Neural progenitor cell (in vitro differentiated cells): ENCODE measurements at places on chromosomes 2 and 18. TPM values are rescaled to one million over a fixed set of nuclear protein-coding genes. Genes with fewer than 3 reads are reported as not detected.
A peak's percentile ranks its signal among the peaks of the same experiment; 100 is the strongest.

Gene RAPGEF4
- total RNA-seq = 1.1 and 1.8 TPM in 2 replicates

Gene RFX8
- total RNA-seq = 0.12 and 0.37 TPM in 2 replicates

Gene MC2R
- not detected in 2 replicates for total RNA-seq

Gene CGREF1
- 2.1 and 3.0 TPM in 2 replicates for total RNA-seq

DNA sequence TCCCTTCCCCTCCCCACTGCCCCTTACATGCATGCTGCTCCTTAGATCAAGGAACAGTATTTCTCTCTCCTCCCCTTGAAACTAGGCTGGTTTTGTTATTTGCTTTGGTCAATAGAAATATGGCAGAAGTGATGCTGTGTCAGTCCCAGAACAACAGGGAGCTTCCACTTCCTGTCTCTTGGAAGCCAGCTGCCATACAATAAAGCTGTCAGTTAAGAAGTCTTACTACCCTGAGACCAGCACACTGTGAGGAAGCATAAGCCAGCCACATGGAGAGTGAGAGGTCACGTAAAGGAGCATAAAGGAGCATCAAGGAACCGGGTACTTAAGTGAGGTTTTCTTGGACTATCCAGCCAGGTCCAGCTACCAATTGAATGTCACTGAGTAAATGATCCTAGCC lies 126.6 kb downstream of the NOL4 start:
- peak; percentile 9 for DNase-seq

GRCh38 chr2:146193619-146194018 lies 1651.2 kb upstream of the ACVR2A start:
- no peak for DNase-seq

GRCh38 chr18:31498574-31499524 lies 872 bp downstream of the DSG2 start:
- DNase-seq = peak; percentile 6

DNA sequence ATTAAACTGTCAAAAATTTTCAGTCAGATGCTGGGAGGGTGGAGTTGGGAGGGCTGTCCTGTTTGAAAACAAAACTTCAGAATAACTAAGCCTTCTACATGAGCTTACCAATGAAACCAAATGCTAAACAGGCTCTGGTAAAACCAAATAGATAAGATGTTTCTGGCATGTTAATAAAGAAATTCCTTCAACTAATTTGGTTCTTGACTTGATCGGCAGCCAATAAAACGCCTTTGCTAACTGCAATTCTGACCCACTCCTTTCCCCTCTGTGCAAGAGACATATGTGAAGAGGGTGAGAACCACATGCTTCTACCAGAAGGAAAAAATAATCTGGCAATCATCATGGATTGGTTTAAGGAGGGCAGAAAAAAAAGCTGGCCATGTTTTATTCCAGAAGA lies 20.9 kb downstream of the MAP4K3 start:
- DNase-seq = no peak

DNA sequence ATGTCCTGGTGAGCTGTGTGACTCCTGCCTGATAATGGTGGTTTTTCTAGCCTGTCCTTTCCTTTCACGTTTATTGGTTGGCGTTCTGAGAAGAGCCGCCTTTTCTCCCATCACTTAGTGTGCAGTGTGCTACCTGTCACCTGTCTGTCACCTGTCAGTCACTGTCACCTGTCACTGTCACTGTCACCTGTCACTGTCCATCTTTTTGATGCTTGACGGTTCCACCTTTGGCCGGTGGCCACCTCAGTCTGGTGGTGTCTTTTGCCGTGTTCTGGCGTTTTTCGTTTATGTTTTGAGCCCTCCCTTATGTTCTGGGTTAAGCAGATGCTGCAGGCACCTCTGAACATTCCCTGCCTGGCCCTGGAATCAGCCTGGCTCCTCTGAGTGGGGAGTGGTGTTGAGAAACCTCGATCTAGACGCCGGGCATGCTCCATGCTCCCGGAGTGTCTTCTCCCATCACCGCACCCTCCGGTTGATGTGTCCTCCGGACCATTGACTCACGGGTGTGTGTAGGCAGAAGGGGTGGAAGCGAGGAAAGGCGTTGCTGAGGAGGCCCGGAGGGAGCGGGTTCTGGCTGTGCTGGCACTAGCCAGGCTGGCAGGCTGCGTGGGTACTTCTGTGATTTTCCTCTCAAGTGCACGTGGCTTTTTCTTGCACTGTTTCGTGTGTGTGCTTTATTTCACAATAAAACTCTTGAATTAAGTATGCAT lies 20.7 kb downstream of the DTYMK start:
- no peak for DNase-seq
